ENCODE measurements at places on chromosomes 7 and 10. TPM values are rescaled to one million over a fixed set of nuclear protein-coding genes. Genes with fewer than 3 reads are reported as not detected.

Gene MRPL43
- 98.3 TPM for total RNA-seq

Gene EPDR1
- total RNA-seq, result 38.6 TPM

Gene RNF32
- 7.3 TPM for total RNA-seq

Gene PNLIPRP2
- total RNA-seq, result not detected

Gene ANXA8L1
- 12.3 TPM for total RNA-seq

Gene MKRN1
- 108 TPM for total RNA-seq

Gene SPDYE3
- 0.91 TPM for total RNA-seq

Gene PIP
- 2.2 TPM for total RNA-seq

Gene COPG2
- 15.3 TPM for total RNA-seq

DNA sequence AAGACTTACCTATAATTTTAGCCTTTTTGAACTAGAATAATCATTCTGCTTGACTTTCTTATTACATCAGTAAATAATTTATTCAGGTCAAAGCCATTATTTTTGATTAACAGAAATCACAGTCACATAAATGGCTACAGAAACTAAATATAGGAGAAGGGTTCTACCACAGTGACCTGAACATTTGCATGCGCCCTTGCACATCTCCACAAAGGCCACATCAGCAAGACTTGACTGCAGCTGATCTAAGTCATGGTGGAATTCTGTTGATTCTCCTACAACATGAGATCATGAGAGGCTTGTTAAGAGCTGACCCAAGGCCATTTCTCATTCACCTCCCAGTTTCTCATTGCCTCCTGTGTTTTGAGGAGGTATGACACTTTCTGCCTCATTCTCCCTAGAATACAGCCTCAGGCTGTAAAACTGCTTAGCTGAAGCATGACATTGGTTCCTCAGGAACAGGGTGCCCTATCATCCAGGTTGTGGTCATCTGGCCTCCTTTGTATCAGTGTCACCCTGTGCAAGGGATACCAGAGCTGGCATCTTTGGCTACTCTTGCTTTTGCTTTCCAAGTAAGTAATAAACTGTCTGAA lies 6.7 kb upstream of the IMMP2L start:
- H3K4me1 ChIP-seq, result no peaks in the 10 kb centered on the region
- H3K27me3 ChIP-seq, result no peaks in the 10 kb centered on the region
- DNase-seq, result no peak
- H3K27ac ChIP-seq, result no peak overlapping the region
- H3K4me3 ChIP-seq, result no peak overlapping the region

DNA sequence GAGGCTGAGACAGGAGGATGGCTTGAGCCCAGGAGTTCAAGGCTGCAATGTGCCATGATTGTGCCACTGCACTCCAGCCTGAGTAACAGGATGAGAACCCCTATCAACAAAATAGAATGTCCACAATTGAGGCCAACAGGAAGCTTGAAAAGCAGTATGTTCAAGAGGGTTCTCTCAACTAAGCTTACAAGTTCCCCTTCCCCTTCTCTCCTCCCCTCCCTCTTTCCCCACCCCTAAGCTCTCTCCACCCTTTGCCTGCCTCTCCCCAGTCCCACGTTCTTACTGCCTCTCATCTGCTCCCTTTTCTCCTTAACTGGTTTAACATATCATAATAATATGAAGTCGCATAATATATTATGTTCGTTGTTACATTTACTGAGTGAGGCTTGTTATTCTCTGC lies 35.4 kb downstream of the KIAA1549 start:
- H3K4me3 ChIP-seq, result no peak overlapping the region
- H3K27ac ChIP-seq, result no peak overlapping the region
- DNase-seq, result no peak
- H3K36me3 ChIP-seq, result no peaks in the 10 kb centered on the region

DNA sequence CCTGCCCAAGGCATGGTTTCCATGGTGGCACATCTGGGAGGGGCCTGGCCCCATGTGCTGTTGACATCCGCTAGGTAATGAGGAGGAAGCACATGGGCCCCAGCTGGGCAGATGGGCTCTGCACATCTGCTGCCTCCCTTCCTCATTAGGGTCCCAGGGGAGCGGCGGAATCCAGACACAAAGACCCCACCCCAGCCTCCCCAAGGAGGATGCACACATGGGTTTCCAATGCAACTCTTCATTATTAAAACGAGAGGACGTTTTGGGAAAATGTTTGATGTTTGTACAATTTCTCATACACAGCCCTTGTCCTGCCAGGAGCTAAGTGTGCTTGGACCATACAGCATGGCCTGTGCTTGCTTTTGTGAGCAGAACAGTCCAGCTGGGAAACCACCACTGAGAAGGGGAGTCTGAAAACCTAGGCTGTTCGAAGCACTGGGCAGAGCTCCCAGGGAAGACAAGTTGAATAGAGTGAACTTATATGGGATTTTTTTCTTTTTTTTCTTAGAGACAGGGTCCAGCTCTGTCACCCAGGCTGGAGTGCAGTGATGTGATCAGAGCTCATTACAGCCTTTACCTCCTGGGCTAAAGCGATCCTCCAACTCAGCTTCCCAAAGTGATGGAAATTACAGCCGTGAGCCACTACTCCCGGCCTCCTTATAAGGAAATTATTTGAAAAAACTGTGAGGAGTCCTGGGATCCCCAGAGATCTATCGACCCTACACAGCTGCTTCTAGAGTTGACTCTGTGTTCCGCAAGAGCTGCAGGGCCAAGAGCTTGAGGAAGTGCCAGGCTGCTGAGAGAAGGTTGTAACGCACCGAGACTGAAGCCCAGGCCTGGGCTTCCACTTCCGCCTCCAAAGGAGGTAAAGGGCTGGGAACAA lies 23.4 kb downstream of the FAM107B start:
- DNase-seq, result no peak
- peaks cover 6% of the 10 kb centered on the region for H3K4me1 ChIP-seq
- H3K27ac ChIP-seq, result peak overlapping the region; percentile 32

DNA sequence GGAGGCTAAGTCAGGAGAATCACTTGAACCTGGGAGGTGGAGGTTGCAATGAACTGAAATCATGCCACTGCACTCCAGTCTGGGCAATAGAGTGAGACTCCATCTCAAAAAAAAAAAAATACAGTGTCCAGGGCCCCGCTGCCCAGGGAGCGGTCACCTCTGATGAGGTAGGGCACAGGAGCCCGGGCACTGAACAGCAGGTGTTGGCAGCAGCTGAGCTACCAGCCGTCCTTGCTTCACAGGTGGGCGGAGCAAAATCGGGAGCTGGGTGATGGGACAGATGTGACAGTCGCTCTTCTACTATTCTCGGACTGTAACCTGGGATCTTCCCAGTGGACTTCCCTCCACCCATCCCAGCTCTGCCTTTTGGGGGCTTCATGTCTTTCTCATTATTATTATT lies 49.4 kb downstream of the GTF2IRD1 start:
- DNase-seq, result no peak
- H3K27me3 ChIP-seq, result no peaks in the 10 kb centered on the region
- peak overlapping the region; percentile 78 for H3K27ac ChIP-seq
- H3K36me3 ChIP-seq, result no peaks in the 10 kb centered on the region
- H3K4me1 ChIP-seq, result peaks cover 8% of the 10 kb centered on the region
- no peak overlapping the region for H3K4me3 ChIP-seq

DNA sequence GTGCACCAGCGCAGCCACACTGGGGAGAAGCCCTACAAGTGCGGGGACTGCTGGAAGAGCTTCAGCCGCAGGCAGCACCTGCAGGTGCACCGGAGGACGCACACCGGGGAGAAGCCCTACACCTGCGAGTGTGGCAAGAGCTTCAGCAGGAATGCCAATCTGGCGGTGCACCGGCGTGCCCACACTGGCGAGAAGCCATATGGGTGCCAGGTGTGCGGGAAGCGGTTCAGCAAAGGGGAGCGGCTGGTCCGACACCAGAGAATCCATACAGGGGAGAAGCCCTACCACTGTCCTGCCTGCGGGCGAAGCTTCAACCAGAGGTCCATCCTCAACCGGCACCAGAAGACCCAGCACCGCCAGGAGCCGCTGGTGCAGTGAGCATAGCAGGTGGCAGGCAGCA lies 12.9 kb downstream of the ZSCAN25 start:
- no peaks in the 10 kb centered on the region for H3K4me1 ChIP-seq
- no peaks in the 10 kb centered on the region for H3K27me3 ChIP-seq
- H3K4me3 ChIP-seq, result no peak overlapping the region

- no peak for DNase-seq
- no peaks in the 10 kb centered on the region for H3K4me1 ChIP-seq
- no peaks in the 10 kb centered on the region for H3K27me3 ChIP-seq
- no peak overlapping the region for H3K27ac ChIP-seq
- no peak overlapping the region for H3K4me3 ChIP-seq
- no peaks in the 10 kb centered on the region for H3K36me3 ChIP-seq
These were observed 208.4 kb upstream of the AGK start for GRCh38 chr7:141342621-141343408.

- no peaks in the 10 kb centered on the region for H3K36me3 ChIP-seq
- no peak overlapping the region for H3K27ac ChIP-seq
- H3K27me3 ChIP-seq, result no peaks in the 10 kb centered on the region
- H3K4me1 ChIP-seq, result no peaks in the 10 kb centered on the region
- no peak for DNase-seq
These were observed 232.9 kb upstream of the NPY start for GRCh38 chr7:24050991-24051560.

DNA sequence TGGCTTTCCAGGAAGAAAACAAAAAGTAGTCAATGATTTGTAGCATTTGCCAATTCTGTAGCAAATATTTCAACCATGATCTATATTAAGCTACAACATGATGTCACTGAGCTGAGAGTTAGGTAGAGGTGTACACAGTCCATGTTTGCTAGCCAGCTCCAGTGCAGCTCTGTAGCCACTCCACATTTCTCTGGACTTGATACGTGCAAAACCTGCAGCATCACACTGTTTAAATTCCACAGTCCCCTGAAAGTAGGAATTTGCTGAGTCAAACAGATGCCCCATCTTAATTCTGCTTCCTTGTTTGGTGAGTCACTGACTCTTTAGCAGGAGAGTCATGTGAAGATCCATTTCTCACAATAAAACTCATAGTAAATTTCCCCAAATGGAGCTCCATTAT lies 89.8 kb upstream of the LRRTM3 start:
- no peak for DNase-seq
- no peaks in the 10 kb centered on the region for H3K4me1 ChIP-seq
- H3K27ac ChIP-seq, result no peak overlapping the region
- no peaks in the 10 kb centered on the region for H3K27me3 ChIP-seq
- no peaks in the 10 kb centered on the region for H3K36me3 ChIP-seq

DNA sequence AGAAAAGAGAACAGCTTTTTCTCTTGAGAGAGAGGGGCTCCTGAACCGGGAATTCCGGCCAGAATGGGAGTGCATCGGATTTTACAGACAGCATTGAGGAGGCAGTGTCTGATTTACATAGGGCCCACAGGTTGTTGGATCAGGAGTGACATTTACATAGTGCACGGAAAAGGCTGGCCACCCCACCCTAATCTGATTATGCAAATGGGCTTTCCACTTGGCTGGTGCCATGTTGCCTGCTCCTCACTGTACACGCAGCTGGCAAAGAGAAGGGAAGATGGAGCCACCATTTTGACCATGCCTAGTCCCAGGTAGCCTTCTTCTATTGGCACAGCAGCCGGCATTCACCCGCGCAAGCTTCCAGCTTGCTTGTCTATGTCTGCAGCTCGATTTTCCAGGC lies 77.5 kb upstream of the FAM171A1 start:
- H3K27ac ChIP-seq, result no peak overlapping the region
- no peak overlapping the region for H3K4me3 ChIP-seq
- DNase-seq, result no peak
- H3K27me3 ChIP-seq, result no peaks in the 10 kb centered on the region

DNA sequence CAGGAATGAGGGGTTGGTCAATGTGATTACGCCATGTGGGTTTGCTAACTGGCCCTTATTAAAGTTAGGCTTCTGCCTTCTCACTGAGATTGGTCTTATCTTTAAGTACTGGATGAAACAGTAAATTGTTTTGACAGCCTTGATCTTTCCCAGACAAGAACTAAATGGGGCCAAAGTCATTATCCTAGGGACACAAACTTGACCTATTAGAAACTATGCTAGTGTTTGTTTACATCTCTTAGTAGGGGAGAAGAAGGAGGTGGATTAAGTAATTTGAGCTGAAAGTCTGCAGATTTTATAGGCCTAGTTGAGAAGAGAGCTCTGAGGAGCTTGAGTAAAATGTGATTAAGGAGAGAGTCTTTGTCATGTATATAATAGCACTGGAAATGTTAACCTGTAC lies 386.9 kb downstream of the HTR7 start:
- H3K4me3 ChIP-seq, result no peak overlapping the region
- H3K27ac ChIP-seq, result no peak overlapping the region
- no peaks in the 10 kb centered on the region for H3K4me1 ChIP-seq
- H3K27me3 ChIP-seq, result no peaks in the 10 kb centered on the region

DNA sequence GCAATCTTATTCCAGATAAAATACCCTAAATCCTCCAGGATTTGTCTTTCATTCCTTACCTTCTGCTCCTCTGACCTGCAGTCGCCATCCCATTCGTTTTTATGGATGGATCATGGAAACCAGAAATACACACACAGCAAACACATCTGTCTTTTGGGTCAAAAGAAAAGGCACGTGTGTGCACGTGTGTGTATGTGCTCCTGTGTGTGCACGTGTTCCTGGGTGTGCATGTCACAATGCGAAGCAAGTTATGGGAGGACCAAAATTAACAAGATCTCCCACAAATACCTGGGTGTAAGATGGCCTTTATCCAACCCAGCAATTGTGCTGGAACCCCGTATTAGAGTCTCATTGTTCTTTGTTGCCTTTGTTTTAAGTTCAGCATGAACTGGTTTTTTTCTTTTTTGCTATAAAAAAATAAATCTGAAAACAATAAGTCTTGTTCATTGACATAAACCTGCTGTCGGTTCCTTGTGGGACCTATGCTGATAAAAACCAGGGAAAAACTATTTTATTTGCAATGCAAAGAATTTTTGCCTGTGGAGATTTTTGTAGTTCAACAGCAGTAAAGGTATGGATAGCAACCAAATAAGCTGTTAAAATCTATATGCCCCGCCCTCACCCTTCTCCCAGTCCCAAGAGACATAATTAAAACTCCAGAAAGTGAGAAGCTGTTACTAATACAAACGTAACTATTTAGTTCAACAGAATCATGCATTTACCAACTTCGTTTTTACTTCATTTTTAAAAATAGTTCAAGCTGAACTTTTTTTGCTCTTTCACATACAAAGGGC lies 229.6 kb downstream of the CREB5 start:
- H3K27ac ChIP-seq, result no peak overlapping the region
- DNase-seq, result no peak
- no peaks in the 10 kb centered on the region for H3K27me3 ChIP-seq
- no peak overlapping the region for H3K4me3 ChIP-seq
- no peaks in the 10 kb centered on the region for H3K36me3 ChIP-seq

DNA sequence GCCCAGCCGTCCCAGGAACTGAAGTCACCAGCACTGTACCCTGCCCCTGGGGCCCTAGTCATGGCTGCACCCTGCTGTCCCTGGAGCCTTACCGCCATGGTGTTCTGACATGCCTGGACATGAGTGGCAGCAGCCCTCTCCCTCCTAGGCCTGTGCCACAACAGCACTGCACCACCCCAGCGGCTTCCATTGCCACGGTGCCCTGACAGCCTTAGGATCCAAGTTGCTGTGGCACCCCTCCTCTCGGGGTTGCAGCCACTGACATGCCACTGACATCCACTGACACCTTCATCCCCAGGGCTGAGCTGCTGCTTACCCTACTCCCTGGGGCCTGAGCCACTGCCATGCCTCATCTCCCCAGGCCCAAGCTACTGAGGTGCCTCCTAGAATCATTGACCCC lies 39.6 kb upstream of the SHH start:
- no peak overlapping the region for H3K4me3 ChIP-seq
- H3K36me3 ChIP-seq, result no peaks in the 10 kb centered on the region
- H3K27me3 ChIP-seq, result no peaks in the 10 kb centered on the region
- H3K27ac ChIP-seq, result no peak overlapping the region
- no peak for DNase-seq

- peak overlapping the region; percentile 32 for H3K4me3 ChIP-seq
- H3K27ac ChIP-seq, result no peak overlapping the region
- no peak for DNase-seq
- H3K36me3 ChIP-seq, result no peaks in the 10 kb centered on the region
- H3K27me3 ChIP-seq, result peaks cover 6% of the 10 kb centered on the region
These were observed 356 bp downstream of the ADCYAP1R1 start for GRCh38 chr7:31052487-31052840.

All from prostate gland (tissue), 2 donors.